NCI-H1417 (cell line): ENCODE measurements at places on chromosomes 5 and 9.
A peak's percentile ranks its signal among the peaks of the same experiment; 100 is the strongest.

DNA sequence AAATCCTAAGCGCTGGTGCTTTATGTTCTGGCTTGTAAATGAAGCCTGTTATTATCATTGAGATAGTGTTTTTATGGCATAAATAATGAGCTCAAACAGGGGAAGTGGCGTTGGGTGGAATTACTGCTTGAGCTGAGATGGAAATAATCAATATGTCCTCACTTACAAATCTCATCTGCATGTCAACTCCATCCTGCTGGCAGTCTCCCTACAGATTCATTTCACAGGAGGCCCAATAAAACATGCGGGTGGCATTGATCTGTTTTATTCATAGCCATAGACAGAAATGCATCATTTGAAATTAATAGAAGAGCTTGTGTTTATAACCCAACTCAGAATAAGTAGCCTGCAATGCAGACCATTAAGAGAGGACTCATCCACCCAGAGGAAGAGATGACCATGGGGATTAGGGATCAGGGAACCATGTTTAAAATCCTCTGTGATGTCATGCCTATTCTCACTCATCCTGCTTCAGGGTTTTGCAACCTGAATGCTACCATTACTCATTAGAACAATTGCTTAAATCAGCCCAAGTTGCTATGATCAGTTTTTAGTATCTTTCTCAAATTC is 680.4 kb downstream of the TLR4 start:
- no peak for DNase-seq

DNA sequence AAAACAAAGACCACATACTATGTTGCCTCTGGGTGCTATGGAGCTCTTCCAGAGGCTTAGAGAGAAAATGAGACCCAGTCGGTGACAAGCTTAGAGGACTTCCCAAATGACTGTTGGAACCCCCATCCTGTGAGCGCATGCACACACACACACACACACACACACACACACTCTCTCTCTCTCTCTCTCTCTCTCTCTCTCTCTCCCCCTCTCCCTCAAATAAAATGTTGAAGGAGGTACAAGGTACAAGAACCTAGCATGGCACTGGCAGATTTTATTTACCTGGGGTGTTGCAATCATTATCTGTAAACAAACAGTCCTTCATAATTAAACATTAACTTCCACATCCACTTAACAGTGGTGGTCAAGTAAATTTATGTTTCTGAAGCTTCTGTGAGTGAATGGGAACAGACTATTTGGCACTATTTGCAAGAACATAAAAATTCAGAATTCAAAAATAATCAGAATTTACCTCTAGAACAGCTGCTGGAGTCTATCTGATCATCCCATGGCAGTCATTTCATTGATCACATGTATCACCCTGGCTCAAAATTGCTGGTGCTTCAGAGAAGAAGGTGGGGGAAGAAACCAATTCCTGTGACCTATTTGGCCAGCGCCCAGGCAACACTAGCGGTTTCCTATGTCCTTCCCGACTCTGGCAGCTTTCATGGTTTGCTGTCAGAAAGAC is 24.9 kb downstream of the TRPM3 start:
- DNase-seq, result no peak

- no peak for DNase-seq
Observed at GRCh38 chr9:98521141-98521540, 187.6 kb downstream of the GABBR2 start.

- DNase-seq, result no peak
Observed at GRCh38 chr9:37978983-37979382, 75.1 kb upstream of the SLC25A51 start.

- DNase-seq, result no peak
Observed at GRCh38 chr9:90127923-90128322, 514.7 kb downstream of the DIRAS2 start.

GRCh38 chr9:34197756-34198711 is 19.2 kb downstream of the UBAP1 start:
- DNase-seq, result no peak

DNA sequence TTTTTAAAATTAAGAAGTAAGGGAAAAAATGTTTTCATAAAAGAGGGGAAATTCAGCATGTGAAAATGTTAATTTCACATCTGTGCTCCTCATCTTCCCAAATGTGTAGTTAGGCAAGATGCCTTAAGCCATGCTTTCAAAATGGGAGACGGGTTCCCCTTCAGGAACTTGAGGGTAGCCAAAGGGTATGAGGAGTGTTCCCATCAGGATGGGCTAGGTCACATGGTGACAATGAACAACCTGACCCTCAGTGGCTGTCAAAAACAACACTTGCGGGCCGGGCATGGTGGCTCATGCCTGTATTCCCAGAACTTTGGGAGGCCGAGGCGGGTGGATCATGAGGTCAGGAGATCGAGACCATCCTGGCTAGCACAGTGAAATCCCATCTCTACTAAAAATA is 178.0 kb downstream of the ACTL7B start:
- no peak for DNase-seq

GRCh38 chr9:33660772-33661171 is 134.6 kb upstream of the PRSS3 start:
- no peak for DNase-seq

DNA sequence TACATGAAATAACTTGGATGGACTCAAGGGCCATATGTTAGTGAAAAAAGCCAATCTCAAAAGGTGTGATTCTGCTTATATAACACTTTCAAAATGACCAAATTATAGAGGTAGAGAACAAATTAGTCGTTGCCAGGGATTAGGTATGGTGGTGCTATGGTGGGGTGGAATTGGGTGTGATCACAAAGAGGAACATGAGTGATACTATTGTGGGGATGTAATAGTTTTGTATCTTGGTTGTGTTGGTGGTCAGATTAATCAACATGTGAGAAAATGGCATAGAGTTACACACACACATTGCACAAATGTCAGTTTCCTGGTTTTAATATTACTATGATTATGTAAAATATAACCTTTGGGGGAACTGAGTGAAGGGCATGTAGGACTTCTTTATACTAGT is 31.9 kb downstream of the CAMK4 start:
- no peak for DNase-seq

GRCh38 chr9:81534138-81534875 is 155.0 kb downstream of the TLE1 start:
- DNase-seq, result no peak

- DNase-seq, result no peak
Observed at GRCh38 chr9:38700695-38701094, 19.2 kb downstream of the FAM240B start.

DNA sequence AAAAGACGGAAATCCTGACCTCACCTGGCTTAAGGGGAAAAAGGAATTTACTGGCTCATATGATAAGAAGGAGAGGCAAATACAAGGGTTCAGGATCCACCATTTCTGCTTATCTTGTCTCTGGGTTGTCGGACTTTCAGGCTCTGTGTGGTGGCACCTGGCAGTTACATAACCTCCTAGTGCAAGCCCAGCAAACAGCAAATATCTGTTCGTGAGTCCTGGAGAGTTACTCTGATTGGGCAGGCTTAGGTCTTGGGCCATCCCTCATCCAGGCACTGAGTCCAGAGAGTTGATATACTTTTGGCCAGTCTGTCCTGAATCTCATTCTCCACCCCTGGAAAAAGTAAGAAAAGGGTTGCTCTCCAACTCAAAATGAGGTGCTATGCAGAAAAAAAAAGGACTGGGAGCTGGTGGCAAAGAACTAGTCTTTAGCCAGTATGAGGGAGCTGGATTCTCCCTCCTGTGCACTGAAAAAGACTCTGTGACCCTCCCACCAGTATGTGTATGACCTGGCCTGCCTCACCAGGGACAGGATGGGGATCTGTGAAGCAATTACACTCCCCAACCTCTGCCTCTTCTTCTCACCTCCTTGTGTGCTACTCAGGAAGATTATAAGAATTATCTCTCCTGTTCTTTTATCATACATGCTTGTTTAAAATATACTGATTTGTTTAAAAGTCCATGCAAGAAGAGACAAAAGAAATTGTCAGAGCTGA is 282.9 kb downstream of the ARHGAP26 start:
- no peak for DNase-seq

GRCh38 chr5:72107131-72107900 is at the start of gene MAP1B:
MAP1B (plus strand) TSS chr5:72107475; CDS start chr5:72107532, 57 bp downstream.
- DNase-seq, result peak; percentile 89

DNA sequence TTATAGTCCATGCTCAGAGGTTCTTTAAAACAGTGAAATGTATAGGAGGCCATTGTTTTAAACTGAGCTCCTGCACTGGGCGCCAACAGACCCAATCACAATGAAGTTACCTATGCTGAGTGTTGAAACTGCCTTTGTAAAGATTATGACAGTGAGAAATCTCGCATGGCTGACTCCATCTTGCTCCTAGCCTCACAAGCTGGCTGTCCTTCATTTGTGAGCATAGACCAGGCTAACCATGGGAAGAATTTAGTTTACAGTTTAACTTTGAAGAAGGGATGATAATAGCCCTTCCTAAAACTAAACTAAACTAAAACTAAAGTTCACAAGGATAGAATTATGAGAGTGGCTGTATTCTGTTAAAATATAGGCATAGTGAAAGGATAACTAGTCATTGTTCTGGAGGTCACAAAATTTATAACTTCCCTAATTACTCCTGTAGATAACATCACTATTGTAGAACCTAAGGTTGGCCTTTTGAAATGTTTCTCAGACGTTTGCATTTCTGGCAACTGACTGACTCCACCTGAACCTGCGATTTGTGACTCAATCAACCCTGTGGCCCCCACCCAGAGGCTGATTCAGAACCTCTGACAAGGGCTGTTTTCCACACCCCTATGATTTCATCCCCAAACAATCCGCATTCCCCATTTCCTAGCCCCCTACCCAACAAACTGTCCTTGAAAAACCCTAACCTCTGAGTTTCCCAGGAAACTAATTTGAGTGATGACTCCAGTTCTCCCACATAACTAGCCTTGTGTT is 59.1 kb downstream of the HMHB1 start:
- DNase-seq, result no peak

DNA sequence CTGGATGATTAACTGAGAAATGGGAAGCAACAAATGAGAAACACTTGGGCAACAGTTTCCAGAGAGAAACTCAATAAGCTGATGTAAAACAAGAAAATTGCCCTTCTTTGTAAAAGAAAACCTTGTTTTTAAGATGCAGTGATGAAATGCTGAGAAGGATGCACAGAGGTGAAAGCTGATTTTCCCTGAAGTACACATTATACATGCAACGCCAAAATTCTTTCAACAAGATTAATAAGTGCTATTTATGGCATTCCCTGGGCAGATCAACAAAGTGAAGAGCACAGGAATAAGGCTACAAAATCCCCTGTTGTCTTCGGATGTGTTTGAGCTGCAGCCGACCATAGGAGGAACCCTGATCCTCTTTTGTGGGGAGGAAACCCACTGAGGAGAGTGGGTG is 208.0 kb upstream of the ANKH start:
- no peak for DNase-seq

- DNase-seq, result no peak
Observed at GRCh38 chr5:132411304-132412013, 41.9 kb downstream of the SLC22A5 start.

GRCh38 chr9:94901019-94901363 is 174.5 kb downstream of the AOPEP start:
- no peak for DNase-seq

DNA sequence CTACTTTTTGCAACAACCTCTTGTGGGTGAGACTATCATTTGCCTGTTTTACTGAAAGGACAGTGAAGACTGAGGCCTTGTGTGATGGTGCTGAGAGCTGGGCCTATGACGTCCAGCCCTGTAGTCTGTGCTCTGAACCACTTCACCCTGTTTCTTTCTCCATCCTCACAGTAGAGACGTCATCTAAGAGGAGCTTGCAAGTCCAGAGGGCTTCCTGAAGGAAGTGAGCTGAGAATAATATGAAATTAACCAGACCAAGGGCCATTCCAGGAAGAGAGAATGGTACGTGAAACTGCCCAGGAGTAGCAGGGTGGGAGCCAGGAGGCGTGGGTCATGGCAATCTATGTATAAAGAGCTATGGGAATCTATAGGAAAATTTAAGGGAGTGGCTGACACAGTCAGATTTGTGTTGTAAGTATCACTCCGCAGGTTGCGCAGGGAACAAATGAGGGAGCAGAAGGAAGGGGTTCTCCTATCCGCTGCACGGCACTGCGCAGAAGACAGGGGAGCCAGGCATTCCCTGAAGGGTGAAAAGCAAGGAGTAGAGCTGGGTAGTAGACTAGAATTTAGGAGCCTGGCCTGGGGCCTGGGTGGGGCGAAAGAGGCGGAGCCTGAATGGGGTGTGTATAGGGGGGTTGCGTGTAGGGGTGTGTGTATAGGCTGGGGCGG is 596 bp upstream of the FGFR4 start:
- DNase-seq, result peak; percentile 33
